ENCODE measurements at places on chromosomes 12 and 14.

- no peak for DNase-seq
These were observed 52.9 kb downstream of the TECPR2 start for GRCh38 chr14:102415671-102416070.

DNA sequence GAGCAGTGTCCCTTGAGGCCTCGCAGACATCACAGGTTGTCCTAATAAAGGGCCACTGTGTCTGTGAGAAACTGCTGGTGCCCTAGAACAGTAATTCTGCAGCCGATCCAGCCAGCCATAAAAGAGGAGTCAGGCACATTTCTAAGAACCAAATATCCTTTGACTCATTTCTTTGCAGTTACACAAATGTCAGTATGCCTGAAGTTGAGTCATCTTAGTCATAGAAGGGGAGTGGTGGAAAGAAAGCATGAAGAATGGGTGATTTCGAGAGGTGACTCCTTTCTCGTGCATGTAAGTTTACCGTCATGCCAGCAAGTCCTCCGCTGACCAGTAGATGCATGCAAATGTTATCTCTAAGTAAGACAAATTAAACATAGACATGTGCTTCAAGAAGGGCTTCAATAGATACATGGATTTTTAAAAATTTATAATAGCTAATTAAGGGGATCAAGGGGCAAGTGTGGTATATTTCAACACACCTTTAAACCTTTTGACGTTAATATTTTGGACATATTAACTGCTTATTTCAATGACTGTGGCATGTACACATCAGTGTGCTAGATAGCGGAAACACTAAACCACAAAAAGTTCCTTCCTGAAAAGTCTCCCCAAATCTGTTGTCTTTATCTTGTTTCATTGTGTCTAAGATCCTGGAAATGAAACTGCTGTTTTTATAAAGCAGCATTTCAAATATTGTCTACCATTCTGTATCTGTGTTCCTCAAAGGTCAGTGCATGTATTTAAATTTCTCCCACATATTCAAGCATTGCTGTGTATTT lies 497.4 kb downstream of the NPAS3 start:
- DNase-seq = no peak

DNA sequence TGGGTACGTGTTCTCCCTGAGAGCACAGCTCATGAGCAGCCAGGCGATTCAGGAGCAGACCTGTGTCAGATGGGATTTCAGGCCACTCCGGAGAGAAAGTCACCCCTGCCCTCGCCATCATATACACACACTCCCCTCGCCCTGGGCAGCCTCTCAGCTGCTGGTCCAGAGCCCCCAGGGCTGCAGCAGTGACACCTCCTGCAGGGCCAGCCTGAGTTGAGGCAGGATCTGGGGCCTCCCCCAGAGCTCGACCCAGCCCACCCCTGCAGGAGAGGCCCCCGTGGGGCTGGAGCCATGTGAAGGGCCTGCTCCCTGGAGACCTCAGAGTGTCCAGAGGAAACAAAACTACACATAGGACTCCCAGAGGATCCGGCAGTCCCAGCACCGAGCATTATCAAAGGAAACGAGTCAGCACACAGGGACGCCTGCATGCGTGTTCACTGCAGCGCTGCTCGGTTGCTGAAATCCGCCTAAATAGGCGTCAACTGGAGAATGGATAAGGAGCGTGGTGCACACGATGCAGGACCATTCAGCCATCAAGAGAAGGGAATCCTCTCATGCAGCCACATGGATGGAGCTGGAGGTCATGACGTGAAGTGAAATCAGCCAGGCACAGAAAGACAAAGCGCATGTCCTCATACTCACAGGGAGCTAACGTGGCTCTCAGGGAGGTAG lies 104.0 kb downstream of the TNFAIP2 start:
- DNase-seq = no peak

DNA sequence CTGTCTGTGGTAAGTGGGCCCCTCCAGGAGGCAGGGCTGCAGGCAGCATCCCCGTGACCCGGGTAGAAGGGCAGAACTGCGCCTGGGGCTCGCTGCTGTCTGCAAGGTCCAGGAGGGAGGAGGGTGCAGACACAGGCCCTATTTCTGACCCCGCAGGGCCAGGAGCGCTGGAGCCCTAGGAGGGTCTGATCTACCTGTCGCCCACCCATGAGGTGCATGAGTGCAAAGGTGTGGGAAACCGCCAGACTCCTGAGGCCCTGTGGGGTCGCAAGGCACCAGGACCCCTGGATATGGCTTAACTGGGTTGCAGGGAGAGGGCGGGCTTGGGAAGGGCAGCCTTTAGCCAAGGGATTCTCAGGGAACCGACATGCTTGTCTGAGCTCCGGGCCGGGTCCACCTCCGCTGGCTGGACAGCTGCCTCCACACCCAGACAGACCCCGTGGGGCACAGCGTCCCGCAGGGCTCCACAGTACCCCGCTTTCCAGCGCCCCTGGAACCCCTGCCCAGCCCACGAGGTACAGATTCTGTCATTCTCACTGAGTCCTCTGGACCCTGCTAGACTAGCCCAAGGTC lies 72.9 kb upstream of the TSPAN11 start:
- DNase-seq = no peak

GRCh38 chr14:73884438-73885190 lies 2.0 kb upstream of the ZNF410 start:
- DNase-seq = no peak

DNA sequence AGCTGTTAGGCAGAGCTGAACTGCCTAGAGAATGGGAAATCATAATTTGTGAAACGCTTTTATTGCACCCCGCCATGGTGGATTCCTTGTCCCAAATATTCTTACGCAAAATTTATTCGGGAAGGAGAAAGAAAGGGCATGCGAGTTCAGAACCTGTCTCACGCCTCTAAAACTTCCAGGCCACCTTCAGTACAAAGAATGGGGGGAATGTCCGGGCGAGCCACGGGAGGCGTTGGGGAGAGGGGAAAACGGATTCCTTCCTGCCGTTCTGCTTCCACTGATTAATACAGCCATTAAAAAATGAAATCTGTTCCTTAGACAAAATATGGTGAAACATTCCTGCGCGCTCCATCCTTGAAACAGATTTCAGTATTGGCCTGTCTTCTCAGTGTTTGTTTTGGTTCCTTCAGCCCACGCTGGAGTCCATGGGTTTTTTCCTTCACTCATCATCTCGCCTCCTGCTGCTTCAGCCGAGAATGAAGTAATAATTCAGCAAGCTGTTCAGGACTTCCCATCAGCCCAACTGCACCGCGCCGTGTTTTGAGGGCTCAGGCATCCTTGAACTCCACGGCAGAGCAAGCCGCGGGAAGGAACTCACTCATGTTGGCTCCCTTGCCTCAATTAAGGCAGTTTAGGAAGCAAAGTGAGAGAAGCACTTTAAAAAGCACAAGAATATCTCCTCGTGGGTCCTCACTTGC lies 47.7 kb upstream of the CDKN3 start:
- no peak for DNase-seq
